ENCODE measurements at places on chromosomes 3 and 15.

GRCh38 chr15:47908486-47908885 is 191.2 kb downstream of the SEMA6D start:
- no peak for DNase-seq

DNA sequence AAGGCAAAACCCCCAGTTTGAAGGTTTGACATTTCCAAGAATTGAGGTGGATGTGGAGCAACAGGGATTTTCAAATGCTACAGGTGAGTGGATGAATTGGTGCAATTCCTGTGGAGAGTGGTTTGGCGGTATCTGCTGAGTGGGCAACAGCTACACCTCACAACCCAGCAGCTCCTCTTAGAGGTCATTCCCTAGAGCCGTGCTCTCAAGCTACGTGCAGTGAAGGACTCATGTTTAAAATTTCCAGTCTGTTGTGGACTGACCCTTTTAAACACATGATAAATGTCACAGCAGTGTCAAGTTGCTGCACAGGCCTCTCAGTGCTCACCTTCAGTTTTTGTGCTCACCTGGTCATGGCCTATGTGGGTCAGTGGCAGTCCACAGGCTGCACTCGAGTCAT is 9.5 kb downstream of the C3orf20 start:
- DNase-seq = no peak

GRCh38 chr3:56096999-56097398 is 371.3 kb downstream of the ERC2 start:
- no peak for DNase-seq

DNA sequence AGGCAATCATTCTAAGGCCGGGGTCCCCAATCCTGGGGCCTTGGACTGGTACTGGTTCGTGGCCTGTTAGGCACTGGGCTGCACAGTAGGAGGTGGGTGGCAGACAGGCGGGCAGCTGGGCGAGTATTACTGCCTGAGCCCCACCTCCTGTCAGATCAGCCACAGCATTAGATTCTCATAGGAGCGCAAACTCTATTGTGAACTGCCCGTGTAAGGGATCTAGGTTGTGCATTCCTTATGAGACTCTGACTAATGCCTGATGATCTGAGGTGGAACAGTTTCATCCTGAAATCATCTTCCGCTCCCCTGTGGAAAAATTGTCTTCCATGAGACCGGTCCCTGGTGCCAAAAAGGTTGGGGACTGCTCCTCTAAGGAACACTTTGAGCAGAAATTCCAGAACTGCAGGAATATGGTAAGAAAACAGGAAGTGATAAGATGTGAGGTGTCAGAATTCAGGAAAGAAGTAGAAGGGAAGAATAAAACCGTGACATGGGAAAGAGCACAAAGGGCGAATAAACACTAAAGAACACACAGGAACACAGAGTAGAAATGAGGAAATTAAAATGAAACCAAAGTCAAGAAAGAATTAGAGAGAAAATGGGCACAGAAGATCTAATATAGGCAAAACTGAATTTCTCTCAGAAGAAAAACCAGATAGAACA is 57.6 kb downstream of the PDCD6IP start:
- no peak for DNase-seq

- no peak for DNase-seq
Measured at GRCh38 chr3:21790466-21790865, 39.5 kb upstream of the ZNF385D start.

GRCh38 chr3:40097131-40098117 is 212.1 kb upstream of the EIF1B start:
- DNase-seq = no peak

- DNase-seq = no peak
Measured at GRCh38 chr15:50390554-50391264, 33.5 kb upstream of the USP8 start.

DNA sequence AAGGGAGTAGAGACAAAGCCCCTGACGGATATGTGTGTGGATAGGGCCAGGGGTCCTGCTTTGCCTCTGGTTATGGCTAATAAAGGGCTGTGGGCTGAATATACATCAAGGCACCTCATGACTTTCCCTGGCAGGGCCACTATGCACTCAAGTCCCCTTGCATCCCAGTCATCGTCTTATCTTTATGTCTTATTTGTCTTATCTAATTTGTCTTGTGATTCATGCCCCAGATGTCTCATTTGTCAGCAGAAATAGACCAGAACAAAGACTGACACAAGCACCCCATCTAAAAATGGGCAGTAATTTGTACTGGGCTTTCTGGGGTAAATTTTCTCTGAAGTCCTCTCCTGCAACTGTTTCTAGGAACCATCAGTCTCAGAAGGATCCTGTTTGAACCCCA is 68.6 kb downstream of the ITGA11 start:
- DNase-seq = no peak

DNA sequence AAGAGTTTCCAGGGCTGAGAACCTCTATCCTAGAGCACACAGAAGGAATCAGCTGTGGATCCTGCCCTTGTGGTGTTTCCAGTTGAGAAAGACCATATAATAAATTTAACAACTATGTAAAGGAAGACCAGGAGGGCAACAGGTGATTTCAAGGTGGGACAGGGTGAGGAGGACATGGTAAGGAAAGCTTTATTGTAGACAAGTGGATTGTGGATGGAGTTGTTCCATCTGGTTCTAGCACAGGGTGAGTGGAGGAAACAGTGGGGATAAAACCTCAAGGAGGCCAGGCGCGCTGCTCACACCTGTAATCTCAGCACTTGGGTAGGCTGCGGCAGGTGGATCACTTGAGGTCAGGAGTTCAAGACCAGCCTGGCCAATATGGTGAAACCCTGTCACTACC is 17.1 kb downstream of the SIAH2 start:
- no peak for DNase-seq

DNA sequence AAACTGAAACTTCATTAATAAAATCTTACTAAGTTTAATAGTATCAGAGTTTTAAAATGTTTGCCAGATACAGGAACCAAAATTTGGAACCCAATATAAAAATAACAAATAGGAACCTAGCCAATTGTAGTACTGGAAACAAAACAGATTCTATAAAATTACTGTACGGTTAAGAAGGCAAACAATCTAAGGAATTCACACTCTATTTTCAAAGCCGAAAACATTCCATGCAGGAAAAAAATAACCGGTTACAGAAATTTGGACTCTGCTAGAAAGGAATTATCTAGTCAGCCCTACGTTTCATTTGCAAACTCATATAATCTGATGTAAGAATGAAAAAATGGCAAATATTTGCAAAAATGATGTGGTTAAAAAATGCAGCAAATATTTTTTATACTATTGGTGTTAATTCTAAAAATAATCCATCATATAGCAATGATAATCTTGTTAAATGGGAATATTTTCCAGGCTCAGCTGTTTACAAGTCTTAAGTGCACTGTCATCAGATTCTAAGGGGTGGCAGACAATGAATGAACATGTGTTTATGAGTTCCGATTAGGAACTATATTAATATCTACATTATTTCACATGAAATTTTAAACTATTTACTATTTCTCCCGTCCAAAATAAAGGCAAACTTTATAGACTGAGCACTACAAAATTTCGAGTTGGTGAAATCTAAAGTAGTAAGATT is 58.1 kb downstream of the DCBLD2 start:
- no peak for DNase-seq

- DNase-seq = no peak
Measured at GRCh38 chr15:68910816-68911215, 19.5 kb upstream of the SPESP1 start.

- DNase-seq = peak; percentile 93
Measured at GRCh38 chr3:150603153-150603979, at the start of gene SELENOT. TSS of gene SELENOT (plus strand) at chr3:150603321. CDS start at chr3:150603363, 42 bp downstream.

DNA sequence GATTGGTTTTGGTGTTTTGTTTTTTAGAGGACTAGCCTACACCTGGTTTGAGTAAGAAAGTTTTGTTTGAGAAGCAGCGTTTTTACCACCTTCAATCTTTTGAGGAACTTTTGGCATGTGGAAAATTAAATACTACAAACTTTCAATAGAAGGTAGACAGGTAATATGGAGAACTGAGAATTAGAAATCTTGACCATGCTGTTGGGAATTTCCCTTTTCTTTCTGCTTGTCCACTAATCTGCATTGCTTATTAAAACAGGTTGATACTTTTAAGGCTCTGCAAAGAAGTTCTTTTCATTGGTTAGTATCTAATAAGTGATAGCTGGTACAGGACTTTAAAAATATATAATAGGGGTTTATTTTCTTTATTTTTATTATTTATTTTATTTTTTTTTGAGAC is 31.9 kb downstream of the UBE2E1 start:
- DNase-seq = no peak

GRCh38 chr3:176075491-176075890 is 1121.8 kb downstream of the TBL1XR1 start:
- DNase-seq = no peak

DNA sequence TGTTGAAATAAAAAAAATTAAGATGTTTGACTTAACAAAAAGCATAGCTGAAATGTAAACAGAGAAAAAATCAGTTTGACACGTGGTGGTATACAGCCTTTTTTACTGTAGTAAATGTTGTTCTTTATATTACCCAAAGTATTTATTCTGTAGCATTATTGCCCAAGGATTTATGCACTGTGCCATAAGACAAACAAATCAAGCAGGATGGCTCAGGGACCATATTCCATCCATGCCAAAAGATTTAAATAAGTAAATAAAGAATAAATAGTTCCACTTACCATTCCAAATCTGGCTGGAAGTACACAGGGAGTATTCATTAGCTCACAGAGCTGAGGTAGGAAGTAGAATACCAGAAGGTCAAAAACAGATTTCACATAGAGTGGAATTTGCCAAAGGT is 666.7 kb upstream of the CADM2 start:
- DNase-seq = no peak

All from activated gamma-delta T cell (primary cell).